ENCODE measurements at places on chromosomes 1 and 21.
A peak's percentile ranks its signal among the peaks of the same experiment; 100 is the strongest.

DNA sequence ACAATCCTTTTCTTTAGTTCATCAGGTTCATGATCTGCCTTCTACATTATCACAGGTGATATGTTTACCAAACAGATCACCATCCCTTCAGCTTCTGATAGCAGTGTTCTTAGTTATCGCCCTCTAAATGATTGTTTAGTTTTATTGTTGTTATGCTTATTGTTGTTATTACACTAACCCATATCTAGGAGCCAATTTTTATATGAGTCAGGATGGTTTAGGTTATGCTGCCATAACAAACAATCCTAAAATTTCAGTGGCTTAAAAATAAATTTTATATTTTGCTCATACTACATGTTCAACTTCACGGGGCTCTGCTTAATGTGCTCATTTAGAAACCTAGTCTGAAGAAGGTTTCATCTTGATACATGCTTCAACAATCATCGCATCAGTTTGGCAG, 4.4 kb upstream of the JUN start:
- DNase-seq = no peak

DNA sequence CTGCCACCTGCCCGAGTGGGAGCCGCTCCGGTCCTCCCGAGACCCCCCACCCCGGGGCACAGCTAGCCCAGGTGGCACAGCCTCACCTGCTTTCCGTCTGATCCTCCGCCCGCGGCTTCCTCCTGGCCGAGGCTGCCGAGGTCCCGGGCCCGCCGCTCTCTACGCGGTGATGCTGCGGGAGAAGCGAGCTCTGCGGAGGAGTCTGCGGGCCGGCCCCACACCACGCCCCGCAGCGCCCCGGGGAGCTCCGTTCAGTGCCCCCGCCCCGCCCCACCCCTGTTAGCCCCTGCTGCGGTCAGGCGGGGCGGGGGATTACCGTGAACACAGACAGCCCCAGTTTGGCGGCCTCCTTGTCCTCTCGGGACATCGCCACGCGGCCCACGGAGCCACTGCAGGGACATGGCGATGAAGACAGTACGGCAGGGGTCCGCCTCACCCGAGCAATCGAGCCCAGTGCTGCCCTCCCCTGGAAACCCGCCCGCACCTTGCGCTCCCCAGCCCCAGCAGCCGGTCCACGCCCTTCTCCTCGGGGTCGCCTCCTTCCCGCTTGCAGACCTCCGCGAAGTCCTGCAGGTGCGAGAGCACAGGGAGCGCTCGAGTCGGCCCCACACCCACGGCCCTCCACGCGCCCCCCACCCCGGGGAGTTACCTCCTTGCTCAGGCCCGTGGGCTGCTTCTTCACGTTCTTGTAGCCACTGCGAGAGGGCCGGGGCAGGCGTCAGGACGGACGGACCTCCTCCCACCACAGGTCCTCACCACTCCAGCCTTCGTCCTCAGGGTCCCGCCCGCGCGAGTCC, 933 bp downstream of the C1orf35 start:
- DNase-seq = peak; percentile 73

GRCh38 chr1:33328817-33329216, 7.9 kb upstream of the A3GALT2 start:
- DNase-seq = no peak

DNA sequence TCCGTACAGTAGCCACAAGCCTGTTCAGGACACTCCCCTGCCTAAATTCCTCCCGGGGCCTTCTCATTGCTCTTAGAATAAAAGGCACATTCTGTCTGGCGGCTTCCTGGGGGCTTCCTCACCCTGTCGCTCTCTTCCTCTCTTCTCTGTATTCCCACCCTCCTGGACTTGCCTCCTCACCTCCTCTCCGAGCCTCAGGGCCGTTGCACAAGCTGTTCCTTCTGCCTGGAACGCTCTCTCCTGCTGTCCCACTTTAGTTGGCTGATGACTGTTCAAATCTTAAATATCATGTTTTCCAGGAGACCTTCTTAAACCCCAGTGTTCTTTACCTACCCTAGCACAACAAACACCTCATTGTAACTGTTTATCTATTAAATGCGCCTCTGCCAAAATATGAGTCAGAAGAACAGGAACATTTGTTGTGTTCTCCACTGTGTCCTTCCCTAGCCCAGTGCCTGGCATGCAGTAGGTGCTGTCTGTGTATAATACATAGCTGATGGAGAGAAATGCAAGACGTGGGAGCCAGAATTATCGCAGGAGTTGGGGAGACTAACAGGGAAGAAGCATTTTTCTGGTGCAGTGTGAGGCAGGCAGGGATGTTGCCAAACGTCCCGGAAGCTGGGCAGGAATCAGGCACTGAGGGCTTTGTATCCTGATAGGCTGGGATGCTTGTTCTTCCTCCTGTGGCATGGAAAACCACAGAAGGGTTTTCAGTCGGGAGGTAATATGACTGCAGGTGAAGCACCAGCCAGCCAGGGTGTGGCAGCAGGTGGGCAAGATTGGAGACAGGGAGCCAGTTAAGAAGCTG, 24.1 kb upstream of the THRAP3 start:
- DNase-seq = no peak

DNA sequence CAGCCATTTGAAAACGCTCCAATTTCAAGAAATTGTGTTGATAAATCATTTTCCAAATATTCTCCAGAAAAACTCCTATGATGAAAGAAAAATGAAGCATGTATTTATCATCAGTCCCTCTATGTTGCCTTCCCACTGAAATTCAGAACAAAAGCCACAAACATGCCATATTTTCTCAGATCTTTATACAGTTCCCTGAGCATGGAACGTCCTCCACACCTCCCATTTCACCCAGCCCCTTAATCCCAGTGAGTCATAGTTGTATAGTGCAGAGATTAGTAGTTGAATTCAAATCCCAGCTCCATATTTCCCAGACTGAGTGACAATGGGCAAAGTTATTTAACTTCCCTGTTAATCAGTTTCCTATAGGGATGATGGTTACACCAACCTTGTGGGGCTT, 20.6 kb upstream of the NPL start:
- no peak for DNase-seq

DNA sequence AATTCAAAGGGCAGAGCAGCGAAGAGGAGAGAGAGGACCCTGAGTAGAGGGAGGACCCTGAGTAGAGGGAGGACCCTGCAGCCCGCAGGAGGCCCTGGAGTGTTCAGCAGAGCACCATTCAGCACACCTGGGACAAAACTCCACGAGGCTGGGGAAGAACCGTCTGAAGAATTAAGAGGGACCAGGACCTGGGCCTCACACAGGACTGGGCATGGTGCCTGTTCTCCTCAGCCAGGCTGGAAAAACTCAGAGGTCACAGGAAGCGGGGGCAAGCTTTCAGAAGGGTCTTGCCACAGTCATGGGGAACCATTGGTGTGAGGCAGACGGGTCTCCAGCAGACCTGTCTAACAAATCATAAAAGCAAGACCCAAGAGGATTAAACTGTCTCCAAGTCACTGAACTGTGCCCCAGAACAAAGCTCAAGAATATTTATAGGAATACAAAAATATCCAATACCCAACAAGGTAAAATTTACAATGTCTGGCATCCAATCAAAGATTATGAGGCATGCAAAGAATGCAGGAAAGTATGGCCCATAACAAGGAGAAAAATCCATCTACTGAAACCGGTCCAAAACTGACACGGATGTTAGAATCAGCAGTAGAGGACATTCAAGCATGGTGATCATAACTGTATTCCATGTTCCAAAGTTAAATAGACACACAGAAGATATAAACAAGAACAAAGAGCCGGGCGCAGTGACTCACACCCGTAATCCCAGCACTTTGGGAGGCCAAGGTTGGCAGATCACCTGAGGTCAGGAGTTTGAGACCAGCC, 30.6 kb downstream of the MORN1 start:
- no peak for DNase-seq

DNA sequence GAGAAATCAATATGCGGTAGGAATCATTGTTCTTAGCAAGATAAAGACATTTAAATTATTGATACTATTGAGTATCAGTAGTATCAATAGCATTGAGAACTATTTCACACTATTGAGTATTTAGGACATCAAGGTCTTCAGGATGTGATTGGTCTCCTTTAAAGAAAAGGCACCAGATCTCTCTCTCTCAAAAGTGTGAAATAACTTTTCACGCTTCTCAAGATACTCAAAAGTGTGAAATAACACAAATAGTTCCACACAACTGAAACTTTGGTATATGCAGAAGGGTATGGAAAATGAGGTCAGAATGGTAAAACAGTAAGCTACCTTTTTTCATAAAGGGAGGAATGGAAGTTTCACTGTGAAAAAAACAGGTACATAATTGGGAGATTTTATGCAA, 6.7 kb upstream of the PYHIN1 start:
- DNase-seq = peak; percentile 35

DNA sequence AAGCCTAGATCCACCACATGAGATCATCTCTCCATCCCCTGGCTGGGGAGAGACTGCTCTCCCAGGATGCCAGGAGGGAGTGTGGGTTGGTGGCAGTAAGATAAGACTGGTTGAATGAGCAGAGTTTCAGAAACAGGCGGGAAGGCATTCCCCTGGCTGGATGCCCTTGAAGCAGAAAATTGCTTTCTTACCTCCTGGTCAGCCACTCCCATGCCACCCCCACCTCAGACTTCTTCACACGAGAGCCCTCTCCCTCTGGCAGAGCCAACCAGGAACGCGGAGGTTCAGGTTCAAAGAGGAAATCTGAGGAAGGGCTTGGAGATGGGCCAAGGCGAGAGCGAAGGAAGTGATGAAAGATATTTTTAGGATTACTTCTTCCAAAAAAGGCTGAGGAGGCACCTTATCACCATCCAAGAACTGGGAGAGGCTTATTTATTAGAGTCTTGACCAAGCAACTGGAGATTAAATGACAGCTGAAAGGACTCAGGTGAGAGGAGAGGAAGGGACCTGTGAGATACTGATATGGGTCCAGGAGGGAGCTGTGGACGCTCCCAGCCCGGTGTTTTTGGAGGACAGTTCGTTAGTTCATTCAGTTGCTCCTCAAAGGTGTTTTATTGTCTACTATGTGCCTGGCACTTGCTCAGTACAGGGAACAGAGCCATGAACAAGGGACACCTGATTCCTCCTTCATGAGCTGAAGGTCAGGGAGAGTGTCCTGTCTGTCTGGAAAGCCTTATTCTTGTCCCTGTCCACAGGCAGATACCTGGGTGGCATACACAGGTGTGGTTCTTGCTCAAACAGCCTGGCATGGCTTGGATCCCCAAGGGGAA, 18.9 kb upstream of the SLC26A9 start:
- no peak for DNase-seq

Measured in CD4-positive, alpha-beta T cell treated with Interleukin-21 for 1 hour (primary cell).